Memory B cell (primary cell): ENCODE measurements at places on chromosomes 11 and 22.

DNA sequence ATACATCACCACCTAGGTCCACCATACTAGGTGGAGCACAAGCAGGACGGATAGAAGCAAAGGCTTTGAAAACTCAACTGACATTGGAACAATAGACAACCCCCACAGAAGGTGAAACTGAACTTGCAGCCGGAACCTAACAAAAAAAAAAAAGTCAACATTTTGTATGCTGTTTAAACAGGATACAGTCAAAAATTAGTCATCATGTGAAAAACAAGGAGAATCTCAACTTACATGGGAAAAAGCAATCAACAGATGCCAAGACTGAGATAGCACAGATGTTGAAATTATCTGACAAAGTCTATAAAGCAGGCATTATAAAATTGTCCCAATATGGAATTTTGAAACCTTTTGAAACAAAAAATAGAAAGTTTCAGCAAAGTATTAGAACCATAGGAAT, 123.8 kb downstream of the RAB38 start:
- no peak for DNase-seq

GRCh38 chr11:104462341-104462740, 298.4 kb upstream of the PDGFD start:
- no peak for DNase-seq

GRCh38 chr11:112789481-112789880, 171.7 kb upstream of the NCAM1 start:
- DNase-seq: no peak

- DNase-seq: no peak
Observed at GRCh38 chr22:44108806-44109385, 71.8 kb upstream of the PARVG start.
